ENCODE measurements at places on chromosomes 4 and X. TPM values are rescaled to one million over a fixed set of nuclear protein-coding genes. Genes with fewer than 3 reads are reported as not detected.

- DNase-seq = no peak
Measured at GRCh38 chr4:138789796-138790195, 225.8 kb upstream of the NOCT start.

GRCh38 chr4:176193938-176194337 lies 1.4 kb downstream of the SPATA4 start:
- DNase-seq = no peak

DNA sequence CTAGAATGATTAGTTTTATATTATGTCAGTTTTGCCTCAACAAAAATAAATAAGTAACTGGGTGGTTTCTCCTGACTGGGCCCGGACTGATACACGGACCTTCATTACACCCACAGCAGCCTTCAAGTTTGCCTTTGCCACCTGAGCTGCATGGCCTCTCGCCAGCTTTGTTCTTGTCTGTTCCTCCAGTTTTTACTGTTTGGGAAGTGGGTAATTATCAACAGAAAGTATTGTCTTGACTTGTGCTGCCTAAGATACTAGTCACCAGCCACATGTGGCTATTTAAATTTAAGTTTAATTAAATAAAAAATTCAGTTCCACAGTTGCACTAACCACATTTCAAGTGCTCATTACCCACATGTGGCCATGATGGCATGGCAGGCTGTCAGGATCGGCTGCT lies 74.7 kb upstream of the INTU start:
- DNase-seq = no peak

The GRIA2 gene
- 13.5 TPM for total RNA-seq

The SYTL5 gene
- total RNA-seq = 6.3 TPM

Measured in adrenal gland (tissue), 19 donors.